ENCODE measurements at places on chromosomes 7 and 10. TPM values are rescaled to one million over a fixed set of nuclear protein-coding genes. Genes with fewer than 3 reads are reported as not detected.

GRCh38 chr7:143002106-143002505, 24.8 kb downstream of the OR9A2 start:
- no peak for DNase-seq

- DNase-seq = no peak
Measured at GRCh38 chr10:132145002-132145401, 41.7 kb upstream of the DPYSL4 start.

- no peak for DNase-seq
Measured at GRCh38 chr7:95375591-95376257, 20.5 kb downstream of the PON3 start.

DNA sequence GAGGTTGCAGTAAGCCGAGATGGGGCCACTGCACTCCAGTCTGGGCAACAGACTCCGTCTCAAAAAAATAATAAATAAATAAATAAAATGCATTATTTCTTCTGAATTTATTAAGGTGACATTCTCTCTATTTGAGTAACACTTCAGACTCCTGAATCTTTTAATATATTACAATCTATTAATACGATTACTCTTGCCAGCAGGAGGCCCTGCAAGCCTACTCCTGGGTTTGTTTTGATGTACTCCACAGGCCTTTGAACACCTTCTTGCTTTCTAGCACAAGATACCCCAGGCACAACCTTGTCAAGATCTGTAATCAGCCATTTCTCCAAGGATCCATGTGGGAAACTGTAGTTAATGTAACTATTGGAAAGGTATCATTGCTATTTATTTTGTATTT, 63.5 kb downstream of the COBL start:
- no peak for DNase-seq

The CAV1 gene
- 74.4 TPM for total RNA-seq

The MYO3A gene
- total RNA-seq = 4.5 TPM

DNA sequence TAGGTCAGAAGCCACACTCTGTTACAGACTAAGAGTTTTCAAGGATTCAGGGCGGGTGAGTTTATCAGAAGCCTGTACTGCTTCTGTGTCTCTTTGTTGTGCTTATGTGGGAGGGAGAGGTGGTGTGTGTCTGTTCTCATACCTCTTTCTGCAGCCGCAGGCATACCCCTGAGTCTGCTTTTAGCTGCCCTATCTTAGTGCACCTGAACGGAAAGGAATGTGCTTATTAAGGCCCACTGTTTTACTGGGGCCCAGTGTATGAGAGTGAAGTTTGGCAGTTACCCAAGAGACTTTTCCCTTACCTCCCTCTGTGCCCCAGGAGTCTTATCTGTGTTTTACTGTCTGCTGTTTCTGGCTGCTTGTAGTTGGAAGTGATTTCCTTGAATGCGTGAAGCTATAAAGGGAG, 104.3 kb downstream of the TYW1 start:
- no peak for DNase-seq

All from spinal cord (tissue), 10 donors.